Uterus (tissue), 4 donors: ENCODE measurements at places on chromosomes 12 and 14. TPM values are rescaled to one million over a fixed set of nuclear protein-coding genes. Genes with fewer than 3 reads are reported as not detected.

Gene E2F7
- not detected for total RNA-seq

GRCh38 chr14:25350802-25351201, 300.9 kb upstream of the STXBP6 start:
- no peak overlapping the region for H3K4me3 ChIP-seq
- no peaks in the 10 kb centered on the region for H3K4me1 ChIP-seq
- no peak overlapping the region for H3K27ac ChIP-seq
- no peaks in the 10 kb centered on the region for H3K36me3 ChIP-seq

Gene RTL1
- total RNA-seq: not detected

DNA sequence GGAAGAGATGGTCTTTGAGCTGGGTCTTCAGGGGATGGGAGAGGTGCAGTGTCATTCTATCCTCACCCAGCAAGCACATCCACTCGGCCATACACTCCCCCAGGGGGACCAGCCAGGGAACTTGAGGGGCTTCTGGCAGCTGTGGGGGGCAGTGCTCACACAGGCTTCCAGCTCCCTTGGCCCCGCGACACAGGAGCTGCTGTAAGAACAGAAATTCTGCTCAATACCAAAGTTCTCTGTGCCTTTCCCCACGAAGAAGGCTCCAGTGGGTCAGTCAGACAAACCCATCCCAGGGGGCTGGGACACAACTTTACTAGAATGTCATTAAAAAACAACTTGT, 289.1 kb upstream of the RTL1 start:
- no peaks in the 10 kb centered on the region for H3K4me1 ChIP-seq
- no peak overlapping the region for H3K4me3 ChIP-seq
- H3K27me3 ChIP-seq: no peaks in the 10 kb centered on the region
- H3K27ac ChIP-seq: no peak overlapping the region

Gene KRT8
- 9.1 TPM for total RNA-seq

Gene C12orf42
- total RNA-seq: 0.21 TPM

Gene ZC2HC1C
- 0.26 TPM for total RNA-seq

- DNase-seq: no peak
- no peaks in the 10 kb centered on the region for H3K36me3 ChIP-seq
- H3K4me1 ChIP-seq: no peaks in the 10 kb centered on the region
- no peak overlapping the region for H3K27ac ChIP-seq
- no peaks in the 10 kb centered on the region for H3K27me3 ChIP-seq
Measured at GRCh38 chr12:66430106-66430505, 127.8 kb downstream of the HELB start.

Gene HOXC9
- 7.8 TPM for total RNA-seq

Gene GDF11
- total RNA-seq: 0.77 TPM

DNA sequence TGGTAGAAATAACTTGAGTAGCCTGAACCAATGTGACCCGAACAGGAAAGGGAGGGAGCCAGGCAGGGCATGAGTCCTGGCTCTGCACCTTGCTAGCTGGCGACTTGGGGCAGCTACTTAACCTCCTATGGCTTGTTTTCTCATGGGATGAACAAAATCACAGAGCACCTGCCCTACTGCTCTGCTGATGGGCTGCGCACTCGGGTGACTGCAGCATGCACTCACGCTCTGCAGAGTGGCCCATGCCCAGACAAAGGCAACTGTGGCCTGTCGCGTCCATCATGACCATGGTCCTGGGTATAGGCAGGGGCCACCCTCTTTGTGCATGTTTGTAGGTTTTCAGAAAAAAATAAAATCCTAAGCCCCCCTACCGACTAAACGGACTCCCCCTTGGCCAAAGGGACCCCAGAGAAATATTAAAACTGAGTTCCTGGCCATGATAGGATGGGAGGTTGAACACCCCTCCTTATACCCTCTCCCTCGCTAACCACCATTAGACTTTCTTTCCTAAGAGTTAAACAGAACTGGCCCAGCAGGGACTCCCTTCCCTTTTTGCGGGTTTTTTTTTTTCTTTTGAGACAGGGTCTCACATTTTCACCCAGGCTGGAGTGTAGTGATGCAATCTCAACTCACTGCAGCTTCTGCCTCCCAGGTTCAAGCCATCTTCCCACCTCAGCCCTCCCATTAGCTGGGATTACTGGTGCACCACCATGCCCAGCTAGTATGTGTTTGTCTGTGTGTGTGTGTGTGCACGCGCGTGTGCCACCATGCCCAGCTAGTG, 32.5 kb downstream of the VWF start:
- no peaks in the 10 kb centered on the region for H3K27me3 ChIP-seq
- peaks cover 4% of the 10 kb centered on the region for H3K4me1 ChIP-seq
- DNase-seq: no peak
- no peak overlapping the region for H3K27ac ChIP-seq

DNA sequence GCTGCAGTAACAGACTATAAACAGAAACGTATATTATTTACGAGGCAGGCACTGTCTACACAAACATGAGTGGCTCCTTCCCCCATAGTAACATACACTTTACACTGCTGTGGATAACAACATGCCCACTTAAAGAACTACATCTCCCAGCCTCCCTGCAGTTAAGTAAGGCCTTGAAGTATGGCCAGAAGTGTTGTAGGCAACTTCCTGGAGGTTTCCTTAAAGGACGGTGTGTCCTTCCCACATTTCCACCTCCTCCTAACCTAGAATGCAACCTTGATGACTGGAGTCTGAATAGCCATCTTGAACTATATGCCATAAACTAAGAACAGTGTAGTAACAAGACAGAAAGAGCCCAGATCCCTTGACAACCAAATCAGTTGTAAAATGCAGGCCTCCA, 20.3 kb downstream of the MED13L start:
- H3K36me3 ChIP-seq: no peaks in the 10 kb centered on the region
- no peak overlapping the region for H3K4me3 ChIP-seq

GRCh38 chr12:76495556-76495955, 64.0 kb downstream of the OSBPL8 start:
- no peak overlapping the region for H3K4me3 ChIP-seq
- H3K4me1 ChIP-seq: no peaks in the 10 kb centered on the region
- no peaks in the 10 kb centered on the region for H3K36me3 ChIP-seq

- no peaks in the 10 kb centered on the region for H3K4me1 ChIP-seq
- no peak overlapping the region for H3K27ac ChIP-seq
- DNase-seq: no peak
- no peaks in the 10 kb centered on the region for H3K27me3 ChIP-seq
- no peaks in the 10 kb centered on the region for H3K36me3 ChIP-seq
Measured at GRCh38 chr12:92971859-92972524, 42.9 kb upstream of the EEA1 start.

GRCh38 chr12:47909839-47910465, 5.2 kb upstream of the VDR start:
- H3K27me3 ChIP-seq: no peaks in the 10 kb centered on the region
- no peaks in the 10 kb centered on the region for H3K36me3 ChIP-seq
- no peak overlapping the region for H3K27ac ChIP-seq
- H3K4me1 ChIP-seq: no peaks in the 10 kb centered on the region
- H3K4me3 ChIP-seq: no peak overlapping the region

DNA sequence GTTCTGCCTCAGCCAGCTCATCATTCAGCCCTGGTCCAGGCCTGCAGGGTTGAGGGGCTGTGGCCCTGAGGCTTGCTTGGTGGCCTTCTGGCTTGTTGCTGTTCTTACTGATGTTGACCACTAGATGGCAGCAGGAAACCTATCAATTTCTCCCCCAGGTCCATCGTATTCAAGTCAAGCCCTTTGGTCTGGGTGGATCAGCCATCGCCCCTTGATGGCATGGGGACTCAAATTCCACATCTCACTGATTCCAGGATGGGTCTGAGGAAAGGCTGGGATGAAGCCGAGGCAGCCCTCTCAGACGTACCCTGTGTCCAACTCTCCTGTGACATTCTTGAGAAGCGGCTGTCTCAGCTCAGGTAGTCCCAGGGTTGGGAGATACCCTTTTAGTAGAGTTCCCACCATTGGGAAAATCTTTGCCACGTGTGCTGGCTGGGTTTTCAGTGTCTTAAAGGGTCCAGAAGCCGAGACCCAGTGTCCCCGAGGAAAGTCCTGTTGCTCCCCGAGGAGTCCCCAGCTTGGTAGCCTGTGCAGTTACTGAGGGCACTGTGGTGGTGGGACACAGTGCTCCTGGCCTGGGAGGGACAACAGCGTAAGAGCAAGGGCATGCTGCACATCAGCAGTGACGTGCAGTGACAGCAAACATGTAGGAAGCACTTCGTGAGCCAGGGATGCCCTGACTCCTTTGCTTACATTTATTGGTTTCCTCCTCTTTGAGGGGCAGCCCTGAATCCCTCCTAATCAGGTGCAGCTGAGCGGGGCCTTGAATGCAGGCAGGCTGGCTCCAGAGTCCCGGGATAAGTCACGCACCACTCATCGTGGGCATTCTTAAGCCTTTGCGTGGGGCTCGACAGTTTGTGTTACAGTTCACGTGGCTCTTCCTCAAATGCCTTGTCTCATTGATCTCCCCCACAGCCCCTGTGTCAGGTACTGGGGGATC, 58.6 kb downstream of the TSPAN9 start:
- no peak overlapping the region for H3K27ac ChIP-seq
- no peaks in the 10 kb centered on the region for H3K36me3 ChIP-seq
- H3K4me3 ChIP-seq: no peak overlapping the region
- DNase-seq: peak; percentile 50

GRCh38 chr12:129790930-129791329, 112.9 kb downstream of the TMEM132D start:
- no peaks in the 10 kb centered on the region for H3K4me1 ChIP-seq
- no peaks in the 10 kb centered on the region for H3K27me3 ChIP-seq
- DNase-seq: no peak
- no peak overlapping the region for H3K4me3 ChIP-seq
- H3K36me3 ChIP-seq: no peaks in the 10 kb centered on the region
- H3K27ac ChIP-seq: no peak overlapping the region

Gene C12orf54
- total RNA-seq: not detected

DNA sequence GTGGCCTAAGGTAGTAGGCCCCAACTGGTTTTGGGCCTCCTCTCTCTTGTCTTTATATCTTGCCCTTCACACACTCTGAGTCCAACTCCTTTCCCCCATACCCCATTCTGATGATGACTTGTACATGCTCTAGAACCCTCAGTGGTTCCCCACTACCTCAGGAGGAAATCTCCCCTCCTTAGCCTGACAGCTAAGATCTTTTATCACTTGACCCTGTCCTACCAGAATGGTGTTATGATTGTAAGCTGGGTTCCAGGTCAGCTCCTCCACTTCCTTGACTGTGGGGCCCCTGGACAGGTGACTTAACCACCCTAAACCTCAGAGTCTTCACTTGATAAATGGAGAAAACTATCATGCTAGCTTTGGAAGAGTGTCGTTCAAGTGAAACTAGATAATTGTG, 9.4 kb upstream of the MYL2 start:
- H3K36me3 ChIP-seq: no peaks in the 10 kb centered on the region
- H3K4me3 ChIP-seq: no peak overlapping the region
- H3K27me3 ChIP-seq: no peaks in the 10 kb centered on the region
- H3K4me1 ChIP-seq: no peaks in the 10 kb centered on the region
- no peak for DNase-seq
- H3K27ac ChIP-seq: no peak overlapping the region

DNA sequence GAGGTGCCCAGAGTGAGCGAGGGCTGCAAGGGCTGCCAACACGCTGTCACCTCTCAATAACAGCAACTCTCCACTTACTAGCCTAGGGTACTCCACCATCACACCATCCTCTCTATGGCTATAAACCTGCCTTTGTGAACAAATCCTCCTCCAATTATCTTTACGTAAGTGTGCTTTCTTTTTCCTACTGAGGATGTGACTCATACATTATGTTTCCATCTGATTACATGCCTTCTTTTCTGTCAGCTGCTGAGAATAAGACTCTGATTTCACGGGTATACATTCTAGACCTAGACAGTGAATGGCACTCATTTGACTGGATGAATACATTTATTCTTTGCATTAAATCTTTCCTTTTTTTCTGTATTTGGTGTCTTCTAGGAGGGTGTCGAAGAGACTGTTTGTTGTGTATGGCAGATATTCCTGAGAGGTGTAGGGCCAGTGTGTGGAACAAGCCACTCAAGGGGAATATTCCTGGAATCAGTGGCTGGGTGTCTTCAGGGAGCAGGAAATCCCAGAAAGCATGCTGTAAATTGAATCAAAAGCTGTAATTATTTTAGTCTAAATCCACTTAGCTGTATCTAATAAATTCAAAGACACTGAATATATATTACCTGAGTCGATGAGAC, 327.3 kb upstream of the TMTC1 start:
- no peaks in the 10 kb centered on the region for H3K27me3 ChIP-seq
- H3K27ac ChIP-seq: no peak overlapping the region
- DNase-seq: no peak
- no peaks in the 10 kb centered on the region for H3K4me1 ChIP-seq
- no peak overlapping the region for H3K4me3 ChIP-seq
- no peaks in the 10 kb centered on the region for H3K36me3 ChIP-seq

DNA sequence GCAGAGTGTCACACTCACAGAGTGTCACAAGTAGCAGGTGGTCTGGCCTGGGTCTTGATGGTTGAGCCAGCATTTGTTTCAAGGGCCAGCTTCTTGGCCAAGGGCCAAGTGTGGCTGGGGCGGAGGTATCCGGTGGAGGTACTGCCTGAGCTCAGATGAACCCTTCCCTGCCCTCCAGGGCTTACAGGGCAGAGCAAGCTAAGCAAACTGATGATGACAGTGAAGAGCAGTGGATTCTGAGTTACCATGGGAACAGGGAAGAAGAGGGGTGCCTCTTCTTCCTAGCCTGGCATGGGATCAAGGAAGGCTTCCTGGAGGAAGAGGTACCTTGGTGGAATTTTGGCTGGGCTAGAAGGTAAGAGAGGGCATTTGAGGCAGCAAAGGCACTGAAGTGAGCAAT, 35.7 kb downstream of the MVK start:
- H3K27me3 ChIP-seq: peaks cover 3% of the 10 kb centered on the region

Gene TEX52
- not detected for total RNA-seq

GRCh38 chr14:51002406-51002999, 58.2 kb upstream of the PYGL start:
- no peaks in the 10 kb centered on the region for H3K27me3 ChIP-seq
- no peak overlapping the region for H3K27ac ChIP-seq
- H3K36me3 ChIP-seq: no peaks in the 10 kb centered on the region
- H3K4me3 ChIP-seq: no peak overlapping the region
- DNase-seq: no peak
- H3K4me1 ChIP-seq: no peaks in the 10 kb centered on the region

- H3K27me3 ChIP-seq: no peaks in the 10 kb centered on the region
- DNase-seq: no peak
- H3K4me3 ChIP-seq: no peak overlapping the region
- H3K36me3 ChIP-seq: no peaks in the 10 kb centered on the region
Measured at GRCh38 chr12:78726854-78727253, 137.7 kb upstream of the SYT1 start.

GRCh38 chr12:64650762-64651161, 40.5 kb downstream of the RASSF3 start:
- no peak overlapping the region for H3K27ac ChIP-seq
- H3K36me3 ChIP-seq: no peaks in the 10 kb centered on the region
- H3K4me1 ChIP-seq: peaks cover 8% of the 10 kb centered on the region

Gene SRRM4
- total RNA-seq: not detected
